ENCODE measurements at places on chromosomes 5 and 9.

GRCh38 chr5:111234125-111234524, 9.9 kb downstream of the CAMK4 start:
- no peak for DNase-seq

DNA sequence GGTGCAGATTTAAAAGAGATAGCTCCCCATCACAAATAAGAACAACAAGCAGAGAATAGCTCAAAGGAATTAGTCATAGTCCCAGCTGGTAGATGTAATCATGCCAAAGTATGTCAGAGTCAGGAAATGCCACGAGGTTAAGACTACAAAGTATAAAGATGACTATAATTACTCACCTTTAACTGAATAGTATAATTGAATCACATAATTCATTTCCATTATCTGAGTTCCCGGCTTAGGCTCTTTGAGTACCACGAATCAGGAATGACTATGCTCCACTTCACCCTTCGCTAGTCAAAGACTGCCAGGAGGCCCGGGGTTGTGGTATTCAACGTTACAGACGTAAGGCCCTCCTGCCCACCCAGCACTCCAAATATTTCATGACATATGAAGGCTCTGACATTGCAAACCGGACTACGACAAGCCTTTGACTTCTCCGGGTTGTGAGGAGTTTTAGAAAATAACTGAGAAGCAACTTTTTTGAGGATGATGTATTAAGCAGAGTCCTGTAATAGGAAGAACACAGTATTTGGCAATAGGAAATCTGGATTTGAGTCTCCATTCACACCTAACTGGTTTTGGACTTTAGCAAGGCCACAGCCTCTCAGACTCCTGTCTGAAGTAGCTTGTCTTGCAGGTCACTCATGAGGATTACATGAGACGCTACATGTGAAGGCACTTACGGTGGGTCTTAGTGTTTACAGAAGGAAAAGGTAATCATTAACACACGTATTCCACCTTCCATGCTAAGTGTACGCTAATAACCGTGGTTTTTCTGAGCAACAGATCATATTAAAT, 64.6 kb downstream of the ENC1 start:
- DNase-seq = no peak

GRCh38 chr9:74946686-74947085, 6.0 kb downstream of the C9orf40 start:
- no peak for DNase-seq

- DNase-seq = no peak
These were observed 284.9 kb upstream of the IRX1 start for GRCh38 chr5:3310541-3311261.

DNA sequence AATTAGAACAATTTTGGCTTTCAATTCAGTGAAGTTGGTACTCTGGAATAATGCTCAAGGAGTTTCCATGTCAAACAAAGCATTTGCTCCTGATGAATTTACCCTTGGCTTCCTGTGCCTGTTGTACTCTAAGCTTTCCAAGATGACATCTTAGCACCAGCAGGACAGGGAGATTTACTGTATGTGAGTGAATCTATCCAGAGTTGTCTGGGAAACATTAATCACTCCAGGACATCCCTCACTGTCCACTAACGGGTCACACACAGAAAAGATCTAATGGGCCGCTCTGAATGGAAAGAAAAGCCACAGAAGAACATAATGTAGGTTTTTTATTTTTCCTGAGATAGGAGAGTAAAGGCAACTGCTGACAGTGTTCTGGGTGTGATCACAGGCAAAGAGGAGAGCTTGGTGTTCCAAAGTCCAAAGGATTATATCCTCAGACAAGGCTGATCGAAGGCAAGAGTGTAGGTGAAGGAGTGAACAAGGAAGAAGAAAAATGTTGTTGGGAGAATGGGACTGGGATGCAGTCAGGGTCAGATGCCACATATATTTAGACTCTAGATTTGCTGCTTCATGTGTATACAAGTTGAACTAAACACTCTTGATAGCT, 167.7 kb upstream of the RPS23 start:
- DNase-seq = no peak

GRCh38 chr9:33125461-33125860, 41.7 kb downstream of the B4GALT1 start:
- no peak for DNase-seq

GRCh38 chr9:130234340-130235260, 31.0 kb upstream of the HMCN2 start:
- DNase-seq = no peak

DNA sequence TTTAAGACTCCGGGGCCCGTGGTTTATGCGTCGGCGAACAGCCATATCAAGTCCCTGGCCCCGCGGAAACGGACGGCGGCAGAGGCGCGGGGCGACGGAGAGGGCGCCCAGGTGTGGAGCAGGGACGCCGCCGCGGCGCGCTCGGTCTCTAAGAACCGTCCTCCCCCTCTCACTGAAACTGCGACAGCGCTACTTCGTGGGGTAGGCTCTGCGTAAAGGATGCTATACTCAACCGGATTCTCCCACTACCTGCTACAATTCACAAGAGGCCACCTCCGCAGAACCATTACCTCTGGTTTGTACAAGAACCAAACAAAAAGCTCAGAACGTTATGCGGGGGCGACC, 404 bp downstream of the MRNIP start:
- DNase-seq = peak; percentile 43

DNA sequence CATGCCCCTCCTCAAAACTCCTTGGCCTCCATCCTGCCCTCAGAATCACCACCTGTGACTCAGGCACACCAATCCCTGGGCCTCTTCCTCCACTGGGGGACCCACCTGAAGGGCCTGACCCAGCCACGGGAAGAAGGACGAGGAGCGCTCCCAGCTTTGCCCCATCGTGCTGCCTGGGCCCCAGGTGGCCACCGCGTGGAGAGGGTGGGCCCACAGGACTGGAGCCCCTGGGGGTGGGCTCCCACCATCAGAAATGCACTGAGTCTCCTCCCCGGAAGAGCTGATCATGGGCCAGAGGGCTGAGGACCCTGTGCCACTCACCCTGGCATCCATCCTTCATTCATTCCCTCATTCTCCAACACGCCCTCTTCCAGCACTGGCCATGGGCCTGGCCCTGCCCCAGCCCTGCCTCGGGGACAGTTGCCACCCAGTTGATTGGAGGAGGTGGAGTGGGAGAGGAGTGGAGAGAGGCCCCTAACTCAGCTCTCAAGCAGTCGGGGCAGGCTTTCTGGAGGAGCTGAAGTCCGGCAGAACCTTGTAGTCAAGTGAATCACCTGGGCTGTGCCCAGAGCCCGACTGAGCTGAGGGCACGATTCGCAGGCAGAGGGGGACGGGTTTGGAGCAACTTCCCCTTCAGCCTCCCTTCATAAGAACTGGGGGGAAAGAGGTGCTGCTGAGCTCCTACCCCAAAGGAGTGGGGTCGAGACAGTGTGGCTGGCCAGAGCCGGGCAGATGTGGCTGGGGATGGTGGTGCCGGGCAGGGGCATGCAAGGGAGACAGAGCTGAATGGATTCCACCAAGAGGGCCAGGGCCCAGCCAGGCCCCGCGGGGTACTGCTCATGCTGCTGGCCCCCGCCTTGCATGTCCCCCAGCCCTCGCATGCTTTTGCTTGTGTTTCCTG, 29.6 kb downstream of the DNM1 start:
- no peak for DNase-seq

GRCh38 chr9:93815135-93815534, 140.0 kb downstream of the BARX1 start:
- DNase-seq = no peak

GRCh38 chr9:11352612-11353011, 739.8 kb upstream of the PTPRD start:
- DNase-seq = no peak

- DNase-seq = peak; percentile 51
These were observed at the start of gene ZNF300 for GRCh38 chr5:150904479-150905311. ZNF300 (minus strand) TSS chr5:150904980; CDS start chr5:150903155, 1,825 bp downstream.

GRCh38 chr5:434443-435146, 8.4 kb upstream of the EXOC3 start:
- DNase-seq = no peak

- no peak for DNase-seq
These were observed 344.3 kb upstream of the ARRDC3 start for GRCh38 chr5:91727463-91727862.

DNA sequence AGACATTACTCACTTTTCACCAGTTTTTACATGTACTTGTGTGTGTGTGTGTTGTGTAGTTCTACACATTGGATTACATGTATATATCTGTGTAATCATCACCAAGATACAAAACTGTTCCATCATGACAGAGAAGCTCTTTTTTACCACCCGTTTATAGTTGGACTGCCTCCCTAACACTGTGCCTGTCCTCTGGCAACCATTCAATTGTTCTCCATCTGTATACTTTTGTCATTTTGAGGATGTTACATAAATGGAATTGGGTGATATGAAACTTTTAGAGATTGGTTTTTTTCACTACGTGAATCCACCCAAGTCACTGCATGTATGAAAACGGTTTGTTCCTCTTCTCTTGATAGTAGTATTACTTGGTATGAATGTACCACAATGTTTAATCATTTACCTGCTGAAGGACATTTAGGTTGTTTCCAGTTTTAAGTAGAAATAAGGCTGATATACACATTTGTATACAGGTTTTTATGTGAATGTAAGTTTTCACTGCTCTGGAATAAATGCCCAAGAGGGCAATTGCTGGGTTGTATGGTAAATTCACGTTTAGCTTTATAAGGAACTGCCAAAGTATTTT, 126.2 kb downstream of the MAPKAP1 start:
- DNase-seq = no peak

DNA sequence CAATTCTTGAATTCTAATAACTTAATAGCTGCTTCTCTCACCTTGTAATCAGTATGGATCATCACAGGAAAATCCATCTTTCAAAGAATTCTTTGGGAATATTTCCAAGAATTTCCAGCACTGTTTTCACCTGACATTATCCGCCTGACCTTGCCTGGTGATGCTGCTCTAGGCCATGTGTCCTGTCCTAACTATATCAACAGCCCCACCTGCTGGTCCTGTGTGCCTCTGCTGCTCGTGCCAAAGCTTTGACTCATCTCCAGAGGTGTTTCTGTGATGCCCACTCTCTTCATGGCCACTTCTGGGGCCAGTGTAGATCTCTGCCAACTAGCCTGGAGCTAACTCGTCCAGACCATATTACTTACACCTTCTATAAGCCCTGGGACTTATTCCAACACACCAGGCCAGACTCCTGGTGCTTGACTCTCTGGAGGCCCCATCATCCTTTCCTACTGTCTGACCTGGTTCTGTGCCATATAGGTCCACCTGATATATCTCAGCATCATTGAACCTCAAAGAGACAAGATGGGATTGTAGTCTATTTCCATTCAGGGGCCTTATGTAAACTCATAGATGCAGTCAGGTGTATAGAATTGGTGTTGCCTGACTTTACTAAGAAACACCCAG, 67.5 kb upstream of the CKMT2 start:
- peak; percentile 36 for DNase-seq

- no peak for DNase-seq
These were observed 19.2 kb downstream of the WNK2 start for GRCh38 chr9:93203026-93203717.

GRCh38 chr9:86516564-86516963, 162.4 kb upstream of the TUT7 start:
- no peak for DNase-seq

- DNase-seq = no peak
These were observed 1849.2 kb upstream of the C9orf72 start for GRCh38 chr9:29422438-29422837.

DNA sequence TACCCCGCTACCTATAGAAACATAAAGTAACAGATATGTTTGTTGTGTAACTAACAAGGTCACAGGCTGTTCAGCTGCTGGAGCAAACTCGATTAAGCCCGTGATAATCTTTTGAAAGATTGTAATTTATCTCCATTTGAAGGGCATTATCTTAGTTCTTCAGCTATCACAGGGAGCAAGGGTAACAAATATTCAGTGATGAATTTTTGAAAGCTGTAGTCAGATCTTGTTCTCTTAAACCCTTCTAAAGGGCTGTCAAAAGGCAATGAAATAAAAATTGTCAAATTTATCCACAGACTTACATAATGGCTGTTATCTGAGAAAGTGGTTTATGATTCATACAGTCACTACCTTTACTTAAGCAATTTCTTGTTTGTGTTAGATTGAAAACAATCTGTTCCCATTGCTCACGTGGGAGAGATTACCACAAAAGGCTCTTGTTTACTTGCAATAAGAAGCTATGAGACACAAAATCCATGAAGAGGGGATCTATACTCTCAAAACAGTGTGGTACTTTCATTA, 78.3 kb upstream of the ZNF608 start:
- DNase-seq = no peak

- DNase-seq = no peak
These were observed 1.4 kb upstream of the THG1L start for GRCh38 chr5:157729858-157730257.

GRCh38 chr5:101977729-101978345, 318.2 kb downstream of the SLCO4C1 start:
- no peak for DNase-seq

- DNase-seq = no peak
These were observed 927.9 kb downstream of the MAT2B start for GRCh38 chr5:164433106-164433870.

GRCh38 chr5:78972654-78973428, 12.3 kb downstream of the ARSB start:
- DNase-seq = no peak

DNA sequence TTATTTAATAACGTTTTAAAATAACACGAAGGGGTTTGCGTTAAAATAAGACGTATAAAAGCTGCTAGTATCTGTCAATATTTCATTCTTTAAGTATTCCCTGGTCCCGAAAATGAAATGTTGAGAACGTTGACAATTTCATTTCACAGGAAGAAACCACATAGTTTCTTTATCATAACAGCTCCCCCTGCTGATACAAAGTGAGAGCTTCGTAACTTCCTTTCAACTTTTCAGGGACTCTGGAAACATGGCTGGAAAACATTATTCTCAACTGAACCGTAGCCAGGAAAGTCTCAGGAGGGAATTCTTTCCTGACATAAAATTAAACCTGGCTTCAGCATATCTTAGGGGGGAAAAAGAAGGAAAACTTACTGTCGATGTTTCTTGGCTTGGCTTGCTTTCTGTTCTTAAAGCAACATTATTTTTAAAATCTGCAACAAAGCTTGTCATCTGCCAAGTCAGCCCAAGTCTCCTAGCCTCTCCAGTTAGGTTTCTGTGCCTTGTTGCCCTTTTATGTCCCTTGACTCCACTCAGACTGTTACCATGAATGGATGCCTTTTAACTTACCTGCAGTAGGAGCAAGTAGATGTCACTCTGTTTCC, 122.9 kb upstream of the DAB2 start:
- DNase-seq = no peak

- DNase-seq = no peak
These were observed 521.0 kb upstream of the CHD1 start for GRCh38 chr5:99449786-99450185.

DNA sequence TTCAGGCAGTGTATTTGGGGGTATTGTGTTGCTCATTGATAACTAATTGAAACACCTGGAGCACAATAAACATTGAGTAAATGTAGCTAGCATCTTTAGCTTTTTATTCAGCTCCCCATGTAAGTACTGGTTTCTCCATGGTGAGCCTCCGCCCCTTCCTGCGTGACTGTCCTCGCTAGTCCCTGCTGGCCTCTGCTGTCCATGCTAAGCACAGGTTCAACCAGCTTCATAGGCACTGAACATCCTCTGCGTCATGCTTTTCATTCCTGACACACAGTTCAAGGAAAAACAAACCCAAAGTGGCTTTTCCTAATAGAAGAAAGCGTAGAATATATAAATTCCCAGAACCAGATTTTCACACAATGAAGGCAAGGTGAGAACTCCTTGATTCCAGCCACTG, 27.3 kb upstream of the DAP start:
- DNase-seq = no peak
